A673 (cell line): ENCODE measurements at places on chromosomes 5 and 9.

DNA sequence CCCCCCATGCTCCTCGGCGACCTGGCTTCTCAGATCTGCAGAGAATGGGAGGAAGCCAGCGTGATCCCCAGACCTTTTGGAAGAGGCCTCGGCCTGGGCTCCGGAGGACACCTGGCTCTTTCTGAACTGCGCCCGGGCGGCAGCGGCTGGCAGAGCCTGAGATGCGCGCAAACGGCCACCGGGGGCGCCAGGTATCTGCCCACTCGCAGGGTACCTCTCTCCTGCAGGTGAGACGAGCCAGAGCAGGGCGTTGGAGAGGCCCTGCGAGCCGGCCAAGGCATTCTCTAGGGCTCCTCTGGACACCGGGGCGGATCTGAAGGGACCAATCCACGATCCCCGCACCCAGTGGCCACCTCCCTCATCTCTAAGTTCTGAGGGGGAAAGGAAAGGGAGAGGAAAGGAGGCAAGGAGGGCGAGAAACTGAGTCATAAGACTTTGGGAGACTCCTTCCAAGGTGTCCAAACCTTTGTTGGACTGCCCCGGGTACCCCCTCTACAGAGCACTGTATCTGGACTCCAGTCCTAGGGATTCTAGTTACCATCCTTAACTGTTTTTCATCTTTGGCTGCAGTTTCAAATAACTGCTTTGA is 55.0 kb upstream of the SLC46A2 start:
- DNase-seq: no peak

DNA sequence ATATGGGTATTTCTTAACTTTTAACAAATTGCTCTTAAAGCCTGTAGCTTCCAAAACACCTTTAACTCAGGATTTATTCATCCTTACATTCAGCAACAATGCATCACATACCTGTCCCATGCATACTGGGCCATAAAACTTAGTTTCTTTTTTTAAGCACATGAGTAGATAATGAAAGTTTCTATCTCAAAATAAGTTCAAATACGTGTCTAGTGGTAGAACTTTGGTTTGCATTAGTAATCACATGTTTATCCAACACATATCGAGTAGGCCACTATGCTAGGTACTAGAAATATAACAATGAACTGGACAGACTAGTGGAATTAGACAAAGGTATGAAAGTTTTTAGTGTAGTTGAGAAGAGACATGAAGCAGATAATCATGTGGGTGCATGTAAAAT is 99.6 kb downstream of the DOCK2 start:
- no peak for DNase-seq

DNA sequence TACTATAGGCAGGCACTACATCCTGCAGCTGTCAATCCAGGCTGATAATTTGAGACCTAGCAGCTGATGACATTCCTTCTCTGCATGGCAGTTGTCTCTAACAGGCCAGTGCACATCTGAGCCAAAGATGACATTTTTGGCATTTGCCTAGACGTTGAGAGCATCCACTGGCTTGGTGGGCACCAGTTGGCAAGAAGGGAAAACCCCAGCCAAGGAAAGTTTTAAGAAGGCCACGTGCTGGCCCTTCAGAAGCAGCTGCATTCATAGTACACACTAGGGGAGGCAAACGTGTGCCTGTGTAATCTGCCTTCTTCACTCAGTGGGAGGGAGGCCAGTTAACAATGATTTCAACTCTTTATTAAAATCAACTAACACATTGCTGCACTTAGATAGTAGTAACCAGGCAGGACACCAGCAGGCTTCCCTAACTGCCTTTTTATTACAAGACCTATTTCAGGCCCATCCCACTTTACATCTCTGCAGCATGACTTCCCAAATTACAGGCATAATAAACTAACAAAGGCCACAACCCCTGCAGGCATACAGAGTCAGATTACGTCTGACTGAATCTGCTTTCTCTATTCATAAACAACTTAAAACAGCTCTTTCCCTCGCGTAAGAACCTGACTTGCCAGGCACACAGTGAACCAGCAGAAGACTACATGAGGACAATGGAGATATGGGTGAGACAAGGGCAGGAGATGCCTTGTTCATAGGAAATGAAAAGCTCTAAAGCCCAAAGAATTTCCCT is 576.3 kb downstream of the PDE4D start:
- DNase-seq: peak; percentile 52

DNA sequence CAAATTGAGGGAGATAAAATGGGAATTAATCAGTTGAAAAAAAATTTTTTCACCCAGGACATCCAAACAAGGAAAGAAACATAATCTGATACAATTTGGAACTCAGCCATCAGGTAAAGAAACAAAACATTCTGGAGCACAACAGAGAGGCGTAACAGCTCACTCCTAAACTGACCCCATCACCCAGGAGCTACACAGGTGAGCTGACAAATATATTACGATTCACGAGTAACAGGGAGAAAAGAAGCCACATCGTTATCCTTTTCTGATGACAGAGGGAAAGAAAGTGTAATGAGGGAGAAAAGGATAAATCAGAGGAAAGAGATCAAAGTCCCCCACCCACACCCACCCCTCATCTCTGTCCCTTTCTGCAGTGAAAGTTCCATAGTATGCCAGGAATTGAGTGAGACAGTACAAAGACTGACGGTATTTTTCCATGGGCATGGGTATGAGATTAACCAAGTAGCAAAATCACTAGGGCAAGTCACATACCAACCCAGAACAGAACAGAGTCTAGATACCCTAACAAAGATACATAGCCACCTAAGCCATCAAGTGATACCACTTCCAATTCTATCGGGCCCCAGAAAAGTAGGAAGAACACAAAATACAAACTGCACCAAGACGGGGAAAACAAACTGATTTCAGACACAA is 45.4 kb downstream of the TMEM245 start:
- no peak for DNase-seq

DNA sequence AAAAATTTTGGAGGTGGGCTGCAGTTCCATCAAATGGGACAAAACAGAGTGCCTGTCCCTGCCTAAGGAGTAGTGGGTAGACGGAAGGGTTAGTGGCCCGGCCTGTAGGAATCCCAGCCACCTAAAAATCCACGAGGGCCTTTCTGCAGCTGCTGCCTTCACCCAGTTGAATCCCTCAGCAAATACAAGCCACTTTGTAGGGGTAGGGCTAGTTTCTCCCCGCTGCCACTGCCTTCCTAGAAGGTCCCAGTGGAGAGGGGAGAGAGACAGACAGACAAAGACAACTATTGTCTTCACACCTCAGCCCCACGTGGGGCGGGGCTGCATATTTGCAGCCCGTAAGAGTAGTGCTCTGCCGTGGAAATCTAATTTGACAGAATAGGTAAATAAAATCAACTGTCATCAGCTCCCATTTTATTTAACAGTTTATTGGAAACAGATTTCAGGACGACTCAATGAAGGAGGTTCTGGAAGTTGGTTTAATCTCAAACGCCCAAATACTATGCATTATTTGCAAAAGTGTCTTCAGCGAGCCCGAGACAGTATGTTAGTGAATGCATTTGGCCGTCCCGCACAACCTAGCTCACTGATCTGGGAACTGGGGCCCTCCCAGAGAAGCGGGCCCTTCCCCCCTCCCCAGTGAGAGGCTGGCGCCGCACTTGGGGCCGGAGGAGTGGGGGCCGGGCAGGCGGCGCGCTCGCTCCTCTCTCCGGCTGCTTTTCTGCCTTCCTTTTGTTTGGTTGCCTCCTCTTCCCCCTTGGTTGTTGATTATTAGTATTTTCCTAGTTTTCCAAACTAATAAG is 67.6 kb upstream of the TBCA start:
- DNase-seq: no peak

DNA sequence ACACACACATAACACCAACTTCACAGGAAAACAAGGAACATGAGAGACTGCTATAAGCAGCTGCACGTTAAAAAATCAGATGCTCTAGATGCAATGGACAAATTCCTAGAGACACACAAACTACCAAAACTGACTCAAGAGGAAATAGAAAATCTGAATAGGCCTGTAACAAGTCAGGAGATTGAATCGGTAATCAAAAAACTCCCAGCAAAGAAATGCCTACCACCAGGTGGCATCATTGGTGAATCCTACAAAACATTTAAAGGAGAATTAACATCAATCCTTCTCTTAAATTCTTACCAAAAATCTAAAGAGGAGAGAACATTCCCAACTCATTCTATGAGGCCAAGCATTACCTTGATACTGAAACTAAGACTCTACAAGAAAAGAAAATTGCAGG is 54.9 kb downstream of the NDST1 start:
- DNase-seq: peak; percentile 80

- DNase-seq: peak; percentile 1
Measured at GRCh38 chr9:81083067-81083466, 606.3 kb downstream of the TLE1 start.

GRCh38 chr9:104981543-104982129 is 53.7 kb upstream of the ABCA1 start:
- DNase-seq: no peak

DNA sequence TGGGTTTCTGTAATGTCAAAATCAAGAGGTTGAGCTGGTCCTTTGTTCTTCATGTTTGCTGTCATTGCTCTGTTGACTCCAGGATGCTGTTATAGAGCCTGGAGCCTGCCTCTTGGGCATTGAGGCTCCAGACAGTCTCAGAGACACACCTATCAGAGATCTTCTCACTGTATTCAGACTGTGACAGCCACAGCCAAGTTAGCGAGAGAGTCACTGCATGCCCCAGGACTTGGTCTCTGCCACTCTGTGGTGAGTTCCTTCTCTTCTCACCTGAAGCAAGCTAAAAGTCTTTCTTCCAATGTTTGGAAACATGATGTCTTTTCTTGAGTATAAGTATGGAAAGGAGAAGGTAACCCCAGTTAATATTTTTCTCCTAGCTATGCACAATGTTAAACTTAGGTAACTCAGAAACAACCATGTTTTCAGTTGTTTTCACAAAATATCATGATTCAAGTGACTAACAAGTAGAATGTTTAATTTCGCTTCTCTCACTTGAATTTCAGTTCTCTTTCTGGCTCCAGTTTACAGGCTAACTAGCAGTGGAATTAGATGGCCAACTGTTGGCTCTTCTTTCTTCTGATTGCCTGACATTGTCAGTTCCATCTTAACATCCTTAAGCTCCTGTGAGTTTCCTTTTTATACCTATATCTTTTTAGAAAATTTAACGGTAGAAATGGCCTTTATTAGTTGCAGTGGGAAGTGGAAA is 20.6 kb upstream of the ZFYVE16 start:
- no peak for DNase-seq

DNA sequence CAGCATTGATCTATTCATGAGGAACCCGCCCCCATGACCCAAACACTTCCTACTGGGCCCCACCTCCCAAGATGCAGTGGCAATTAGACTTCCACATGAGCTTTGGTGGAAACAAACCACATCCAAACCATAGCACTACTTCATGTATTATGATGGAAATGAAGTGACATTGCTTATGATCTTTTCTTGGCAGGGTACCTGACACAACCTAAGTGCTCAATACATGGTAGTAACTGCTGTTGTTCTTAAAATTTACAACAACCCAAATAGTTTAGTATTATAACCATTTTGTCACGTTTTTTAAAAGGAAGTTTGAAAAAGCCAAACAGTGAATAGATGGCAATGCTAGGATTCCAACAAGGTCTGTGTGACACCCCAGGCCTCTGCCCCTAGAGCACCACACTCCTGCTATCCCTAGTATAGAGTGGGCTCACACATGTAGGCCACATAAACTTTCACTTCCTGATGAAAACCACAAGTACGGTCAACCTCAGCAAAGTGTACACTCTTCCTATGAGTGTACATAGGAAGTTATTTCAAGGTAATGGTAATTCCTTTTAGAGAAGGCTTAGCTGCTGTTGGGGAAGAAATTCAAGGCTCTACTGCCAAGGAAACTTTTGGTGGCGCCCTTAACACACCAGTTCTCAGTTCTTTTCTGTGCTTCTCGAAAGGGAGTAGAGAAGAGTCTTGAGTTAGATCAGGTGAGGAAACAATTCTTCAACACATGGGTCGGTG is 97.6 kb downstream of the ARSB start:
- DNase-seq: no peak

- peak; percentile 56 for DNase-seq
Measured at GRCh38 chr5:59893429-59894227, at the start of gene PDE4D. Gene PDE4D, minus strand, starts transcription at chr5:59893726.

GRCh38 chr5:17951392-17952169 is 317.3 kb downstream of the TAF11L14 start:
- peak; percentile 52 for DNase-seq

- DNase-seq: no peak
Measured at GRCh38 chr9:6818292-6818922, 60.6 kb downstream of the KDM4C start.

GRCh38 chr5:87560528-87560927 is 147.8 kb upstream of the CCNH start:
- no peak for DNase-seq

- peak; percentile 73 for DNase-seq
Measured at GRCh38 chr9:131739959-131740648, at the start of gene RAPGEF1. Gene RAPGEF1, minus strand, starts transcription at chr9:131740076. Its CDS starts 246 bp downstream, at chr9:131739830.

GRCh38 chr9:22654833-22655232 is 208.2 kb downstream of the DMRTA1 start:
- no peak for DNase-seq

- DNase-seq: no peak
Measured at GRCh38 chr9:14270358-14271092, 43.4 kb downstream of the NFIB start.

DNA sequence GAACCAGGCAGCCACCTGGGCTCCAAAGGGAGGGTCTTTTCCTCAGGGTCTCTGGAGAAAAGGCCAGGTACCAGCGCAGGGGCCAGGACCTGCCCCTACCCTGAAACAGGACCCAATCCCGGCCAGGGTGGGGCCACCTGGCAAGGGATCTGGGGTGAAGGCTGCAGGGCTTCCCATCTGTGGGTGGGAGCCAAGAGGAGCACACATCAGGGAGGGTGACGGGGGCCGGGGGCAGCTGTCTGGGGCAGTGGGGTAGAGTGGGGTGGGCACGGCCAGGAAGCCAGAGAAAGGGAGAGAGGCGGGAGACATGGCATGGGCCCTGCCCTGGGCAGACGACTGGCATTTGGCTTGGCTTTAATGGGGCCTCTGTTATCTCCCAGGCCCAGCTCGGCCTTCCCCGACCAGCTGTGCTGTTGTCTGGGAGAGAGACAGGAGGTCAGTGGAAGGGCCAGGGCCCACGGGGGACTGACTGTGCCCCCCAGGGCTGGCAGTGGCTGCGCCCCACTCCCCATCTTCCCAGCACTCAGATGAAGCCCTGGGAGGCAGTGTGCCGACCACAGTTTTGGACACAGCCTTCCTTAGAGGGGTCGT is 57.2 kb upstream of the RNF130 start:
- DNase-seq: no peak

DNA sequence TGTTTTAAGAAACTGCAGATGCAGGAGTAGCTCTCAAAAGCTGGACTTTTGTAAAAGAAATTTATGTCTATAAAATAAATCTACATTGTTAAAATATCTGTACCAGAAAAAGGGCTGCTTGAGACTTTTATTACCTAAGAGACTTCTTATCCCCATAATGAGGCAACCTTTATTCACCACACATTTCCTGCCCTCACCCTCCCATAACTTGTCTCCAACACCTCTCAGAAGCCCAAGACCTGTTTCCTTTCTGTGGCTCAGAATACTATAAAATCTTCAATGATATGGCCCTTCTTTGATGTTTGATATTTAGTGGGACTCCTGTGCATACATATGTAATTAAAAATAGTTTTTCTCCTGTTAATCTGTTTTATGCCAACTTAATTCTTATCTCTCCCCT is 141.5 kb upstream of the FER start:
- DNase-seq: no peak
